ENCODE measurements at places on chromosomes 3 and 15.

- DNase-seq = no peak
These were observed 41.0 kb downstream of the CTDSPL start for GRCh38 chr3:37902674-37903073.

DNA sequence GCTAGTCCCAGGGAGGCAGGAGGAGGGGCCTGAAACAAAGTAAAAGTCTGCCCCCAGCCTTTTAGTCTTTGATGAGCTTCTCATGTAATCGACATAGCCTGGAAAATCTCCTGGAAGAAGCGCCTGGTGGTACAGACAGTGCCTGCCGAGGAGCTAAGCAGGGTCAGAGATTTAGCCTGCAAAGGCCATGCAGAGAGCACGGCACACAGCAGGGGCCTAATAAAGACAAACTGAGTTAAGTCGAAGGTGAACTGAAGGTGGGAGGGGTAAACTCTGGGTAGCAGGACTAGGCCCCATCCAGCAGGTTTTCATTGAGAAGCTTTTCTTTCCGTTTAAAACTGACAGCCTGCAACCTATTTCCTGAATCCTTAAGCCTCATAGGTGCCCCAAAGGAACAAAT lies 115.5 kb upstream of the ABHD17C start:
- no peak for DNase-seq

GRCh38 chr15:70361891-70362290 lies 264.2 kb upstream of the TLE3 start:
- no peak for DNase-seq

- DNase-seq = no peak
These were observed 46.9 kb downstream of the ADCY5 start for GRCh38 chr3:123401836-123402530.

DNA sequence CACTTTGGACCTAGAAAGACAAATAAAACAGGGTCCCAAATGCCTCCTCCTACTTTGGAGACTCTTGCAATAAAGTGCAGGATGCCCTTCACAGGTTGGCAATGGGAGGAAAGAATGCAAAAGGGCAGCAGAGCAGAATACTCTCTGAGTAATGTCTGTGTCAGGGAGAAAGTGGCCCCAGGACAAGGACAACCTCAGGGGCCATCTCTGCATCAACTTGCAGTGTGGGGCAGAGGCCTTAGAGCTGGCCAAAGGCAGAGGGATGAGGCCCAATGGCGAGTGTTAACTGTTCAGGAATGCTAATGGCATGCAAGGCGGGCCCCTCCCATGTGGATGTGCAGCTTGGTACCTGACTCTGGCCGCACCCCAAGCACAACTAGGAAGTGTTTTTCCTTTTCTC lies 8.4 kb downstream of the UPK1B start:
- no peak for DNase-seq

DNA sequence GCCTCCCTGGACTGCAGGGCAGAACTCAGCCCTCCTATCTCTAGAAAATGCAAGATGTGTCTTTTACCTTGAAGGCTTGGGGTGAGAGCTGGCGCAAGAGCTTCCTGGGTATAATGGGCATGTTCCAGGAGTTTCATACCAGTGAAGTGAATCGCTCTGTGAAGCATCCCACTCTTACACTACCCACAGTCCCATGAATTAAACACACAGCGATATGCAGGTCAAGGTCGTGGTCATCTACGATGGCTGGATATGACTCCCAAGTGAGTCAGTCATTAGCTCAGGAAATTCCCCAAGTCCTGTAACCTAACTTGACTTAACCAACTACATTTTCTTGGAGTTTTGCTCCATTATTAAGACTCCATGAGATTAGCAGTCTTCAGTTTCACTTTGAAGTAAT lies 439.7 kb downstream of the NTRK3 start:
- no peak for DNase-seq

All from stimulated activated CD8-positive, alpha-beta memory T cell treated with anti-CD3 and anti-CD28 coated beads, Interleukin-15, amount 100 ng/mL, for 1 hour (primary cell).